Stimulated activated CD4-positive, alpha-beta T cell treated with anti-CD3 and anti-CD28 coated beads, TNF-alpha, amount 100 ng/mL, for 24 hours (primary cell): ENCODE measurements at places on chromosomes 12 and 14.

DNA sequence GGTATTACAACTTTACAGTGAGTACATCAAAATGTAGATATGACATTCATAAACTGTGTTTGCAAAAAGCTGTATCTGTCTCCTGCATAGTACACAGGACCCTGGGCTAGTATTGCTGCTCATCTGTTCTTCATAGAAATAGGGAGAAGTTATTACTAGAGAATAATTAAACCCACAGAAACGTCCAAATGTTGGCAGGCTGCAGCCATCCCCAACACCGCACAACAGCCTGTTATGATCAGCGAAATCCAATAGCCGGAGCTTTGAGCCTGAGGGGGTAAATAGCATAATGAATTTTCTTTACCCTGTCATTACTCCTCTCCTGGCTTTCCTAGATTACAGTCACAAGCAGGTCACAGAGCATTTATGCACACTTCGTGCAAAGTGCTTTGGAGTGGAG is 178.0 kb downstream of the DACT1 start:
- no peak for DNase-seq

DNA sequence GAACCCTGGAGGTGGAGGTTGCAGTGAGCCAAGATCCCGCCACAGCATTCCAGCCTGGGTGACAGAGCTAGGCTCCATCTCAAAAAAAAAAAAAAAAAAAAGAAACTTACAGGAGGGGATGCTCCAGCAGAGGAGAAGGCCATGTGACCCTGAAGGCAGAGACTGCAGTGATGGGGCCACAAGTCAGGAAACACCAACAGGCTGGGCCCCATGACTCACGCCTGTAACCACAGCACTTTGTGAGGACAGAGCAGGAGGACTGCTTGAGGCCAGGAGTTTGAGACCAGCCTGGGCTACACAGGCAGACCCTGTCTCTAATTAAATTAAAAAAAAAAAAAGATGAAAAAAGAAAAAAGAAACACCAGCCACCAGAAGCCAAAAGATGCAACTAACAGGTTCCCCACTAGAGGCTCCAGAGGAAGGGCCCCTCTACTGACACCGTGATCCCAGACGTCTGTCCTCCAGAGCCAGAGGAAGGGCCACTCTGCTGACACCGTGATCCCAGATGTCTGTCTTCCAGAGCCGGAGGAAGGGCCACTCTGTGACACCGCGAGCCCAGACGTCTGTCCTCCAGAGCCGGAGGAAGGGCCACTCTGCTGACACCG is 9.1 kb upstream of the GLT1D1 start:
- no peak for DNase-seq

GRCh38 chr12:11755302-11755930 is 105.9 kb downstream of the ETV6 start:
- no peak for DNase-seq

DNA sequence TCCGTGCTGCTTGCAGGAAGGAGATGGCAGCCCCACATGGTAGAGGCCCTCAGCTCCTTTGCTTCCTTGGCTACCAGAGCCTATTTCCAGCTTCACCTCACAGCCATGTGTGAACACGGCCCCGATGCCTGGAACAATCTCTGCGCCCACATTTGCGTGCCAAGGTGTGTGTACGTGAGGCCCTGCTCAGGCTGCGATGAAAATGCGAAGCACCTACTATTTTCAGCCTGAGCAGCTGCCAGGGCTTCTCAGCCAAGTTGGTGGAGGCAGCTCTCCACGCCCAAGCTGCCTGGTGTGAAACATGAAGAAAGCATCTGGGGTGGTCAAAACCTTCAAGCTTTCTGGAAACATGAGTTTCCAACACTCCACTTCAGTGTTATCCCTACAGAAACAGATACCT is 177.8 kb upstream of the EGLN3 start:
- no peak for DNase-seq

DNA sequence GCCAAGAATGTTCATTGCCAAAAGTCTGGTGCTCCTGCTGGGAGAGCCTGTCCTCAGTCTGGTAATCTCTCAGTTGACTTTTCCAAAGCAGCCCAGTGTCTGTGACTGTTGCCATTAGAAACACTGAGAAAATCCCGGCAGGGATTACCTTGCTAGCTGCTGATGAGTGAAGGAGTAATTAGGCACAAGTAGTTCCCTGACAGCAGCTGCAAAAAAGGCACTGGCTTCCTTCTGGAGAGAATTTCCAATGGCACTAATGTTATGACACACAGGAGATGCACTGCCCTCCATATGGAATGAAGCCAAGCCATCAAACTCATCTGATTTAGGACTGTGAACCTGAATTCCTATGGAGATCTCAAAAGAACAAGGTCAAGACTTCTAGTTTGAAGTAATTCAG is 1321.2 kb upstream of the SEL1L start:
- no peak for DNase-seq

DNA sequence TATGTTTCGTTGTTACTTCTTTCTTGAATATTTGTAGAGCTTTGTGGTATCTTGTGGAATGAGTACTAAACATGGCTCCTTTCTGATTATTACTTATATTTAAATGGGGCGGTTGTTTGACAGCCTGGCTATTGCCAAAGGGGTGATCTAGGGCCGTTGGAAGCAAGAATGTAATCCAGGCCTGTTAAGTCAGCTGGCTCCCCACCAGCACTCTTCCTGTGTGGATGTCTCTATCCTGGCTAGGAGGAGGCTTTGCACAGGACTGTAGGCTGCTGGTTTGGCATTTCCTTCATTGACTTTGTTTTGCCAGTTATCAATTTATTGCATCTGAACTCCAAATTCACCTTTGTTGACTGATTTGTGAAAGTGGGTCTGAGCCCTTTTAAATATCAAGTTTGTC is 5.6 kb downstream of the FAM234B start:
- no peak for DNase-seq

- DNase-seq, result no peak
Observed at GRCh38 chr14:28966416-28967233, 200.0 kb downstream of the FOXG1 start.

DNA sequence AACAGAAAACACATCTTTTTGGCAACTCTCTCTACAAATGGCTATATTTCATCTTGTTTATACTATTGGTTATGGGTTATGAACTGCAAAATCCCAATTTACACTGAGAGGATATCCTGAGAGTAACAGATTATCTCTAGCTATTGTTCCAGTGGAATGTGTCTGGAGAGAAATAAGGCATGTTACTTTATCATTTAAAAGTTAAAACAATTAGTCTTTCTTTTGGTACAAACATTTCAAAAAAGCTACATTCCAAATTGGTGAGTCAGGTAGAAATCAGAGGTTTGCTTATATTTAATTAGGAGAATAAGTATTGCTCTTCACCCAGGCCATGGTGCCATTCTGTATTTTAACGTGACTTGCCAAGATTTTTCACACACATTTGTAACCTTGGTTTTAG is 411.6 kb downstream of the CCER1 start:
- no peak for DNase-seq

GRCh38 chr14:64401949-64402348 is 13.8 kb downstream of the MTHFD1 start:
- DNase-seq, result no peak

DNA sequence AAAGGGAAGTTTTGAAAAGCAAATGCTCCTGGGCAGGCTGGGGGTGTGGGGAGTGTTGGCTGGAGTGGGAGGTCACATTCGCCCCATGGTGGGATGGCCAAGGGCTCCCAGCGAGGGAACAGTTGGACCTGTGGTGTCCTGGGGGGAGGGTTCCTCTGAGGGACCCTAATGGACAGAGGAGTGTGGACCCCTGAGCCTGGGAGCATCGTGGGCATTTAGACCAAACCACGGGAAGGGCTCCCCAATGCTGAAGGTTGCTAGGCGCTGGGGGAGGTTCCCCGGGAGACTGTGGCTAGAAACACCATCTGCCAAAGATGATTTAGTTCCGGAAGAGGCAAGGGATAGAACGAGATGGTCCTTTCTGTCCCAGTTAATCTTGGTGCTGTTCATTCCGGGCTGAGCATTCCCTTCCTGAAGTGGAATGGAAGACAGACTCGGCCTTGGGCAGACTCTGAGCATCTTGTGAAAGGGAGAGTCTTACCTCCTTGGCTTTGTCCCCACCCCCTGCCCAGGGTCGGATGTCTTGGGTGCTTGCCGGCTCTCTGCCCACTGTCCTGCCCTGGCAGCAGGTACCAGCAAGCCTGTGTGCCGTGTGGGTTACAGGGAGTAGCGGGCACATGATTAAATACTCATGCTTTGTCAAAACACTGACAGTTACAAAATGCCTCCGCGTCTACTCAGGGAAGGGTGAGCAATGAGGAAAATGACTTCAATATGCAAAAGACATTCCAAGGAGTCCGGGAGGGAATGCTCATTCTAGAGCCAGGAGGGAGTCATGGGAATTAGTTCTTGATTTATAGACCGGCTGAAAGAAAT is 215.9 kb downstream of the CACNA1C start:
- DNase-seq, result no peak

- DNase-seq, result no peak
Observed at GRCh38 chr14:100018482-100018881, 46.7 kb upstream of the EVL start.

GRCh38 chr14:71541271-71541670 is 391.0 kb upstream of the RGS6 start:
- no peak for DNase-seq

DNA sequence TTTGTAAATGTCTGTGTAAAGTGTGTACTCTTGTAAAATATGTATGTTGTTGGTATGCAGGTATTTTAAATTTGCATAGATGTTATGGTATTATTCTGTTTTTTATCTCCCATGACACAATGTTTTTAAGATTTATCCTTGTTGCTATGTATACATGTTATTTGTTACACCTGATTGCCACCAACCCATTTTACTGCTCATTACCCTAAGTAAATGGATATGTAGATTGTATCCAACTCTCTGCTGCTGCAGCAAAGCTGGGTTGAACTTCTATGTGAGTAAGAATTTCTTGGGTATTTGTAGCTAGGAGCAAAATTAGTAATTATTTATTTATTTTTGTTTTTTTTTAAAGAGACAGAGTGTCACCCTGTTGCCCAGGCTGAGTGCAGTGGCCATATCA is 6.2 kb downstream of the APAF1 start:
- no peak for DNase-seq

DNA sequence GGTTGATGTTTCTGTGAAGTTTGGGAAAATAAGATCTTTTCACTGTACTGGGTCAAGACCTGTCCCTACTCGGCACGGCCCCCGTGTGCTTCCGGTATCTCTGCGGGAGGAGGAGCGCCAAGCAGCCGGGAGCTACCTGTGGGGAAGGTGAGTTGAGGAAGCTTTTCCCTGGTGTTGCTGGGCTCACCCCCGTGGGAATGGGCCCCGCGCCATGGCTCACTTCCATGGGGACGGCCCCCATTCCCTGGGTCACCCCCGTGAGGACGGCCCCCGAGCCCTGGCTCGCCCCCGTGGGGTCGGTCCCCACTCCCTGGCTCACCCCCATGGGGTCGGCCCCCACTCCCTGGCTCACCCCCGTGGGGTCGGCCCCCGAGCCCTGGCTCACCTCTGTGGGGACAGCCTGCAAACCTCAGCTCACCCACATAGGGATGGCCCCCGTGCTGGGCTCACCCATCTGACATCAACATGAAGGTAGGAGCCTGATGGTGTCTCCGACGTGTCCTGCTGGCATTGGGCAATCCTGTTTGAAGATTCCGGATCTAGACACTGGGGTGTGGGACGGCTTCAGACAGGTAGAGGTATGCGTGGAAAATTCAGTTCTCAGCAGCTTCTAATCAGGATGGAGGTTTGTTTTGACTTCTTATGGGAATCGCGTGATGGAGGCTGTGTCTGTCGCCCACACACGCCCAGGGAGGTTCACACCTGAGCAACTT is 9.1 kb downstream of the LRCOL1 start:
- no peak for DNase-seq

GRCh38 chr12:10501030-10501429 is 4.7 kb upstream of the EIF2S3B start:
- DNase-seq, result no peak

DNA sequence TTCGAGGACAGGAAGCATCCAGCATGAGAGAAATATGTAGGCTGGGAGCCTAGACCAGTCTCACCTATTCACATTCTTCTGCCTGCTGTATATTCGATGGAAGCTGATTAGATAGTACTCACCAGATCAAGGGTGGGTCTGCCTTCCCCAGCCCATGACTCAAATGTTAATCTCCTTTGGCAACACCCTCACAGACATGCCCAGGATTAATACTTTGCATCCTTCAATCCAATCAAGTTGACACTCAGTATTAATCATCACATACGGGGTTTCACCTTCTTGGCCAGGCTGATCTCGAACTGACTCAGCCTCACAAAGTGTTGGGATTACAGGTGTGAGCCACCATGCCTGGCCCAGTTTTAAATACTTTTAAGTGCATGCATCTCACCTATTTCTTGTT is 30.5 kb upstream of the SLC10A1 start:
- no peak for DNase-seq

GRCh38 chr12:83121897-83122622 is 435.4 kb downstream of the TMTC2 start:
- DNase-seq, result no peak
